Astrocyte (in vitro differentiated cells and primary cell): ENCODE measurements at places on chromosomes 1 and 21. TPM values are rescaled to one million over a fixed set of nuclear protein-coding genes. Genes with fewer than 3 reads are reported as not detected.

The TMCO4 gene
- total RNA-seq = 1.8 and 2.4 TPM in 2 replicates

The LRRC3 gene
- 5.2 and 5.6 TPM in 2 replicates for total RNA-seq

The OR2L13 gene
- total RNA-seq = not detected in 2 replicates

The SMG5 gene
- total RNA-seq = 75.6 and 81.4 TPM in 2 replicates

The GUCA2A gene
- total RNA-seq = not detected in 2 replicates

The MROH7 gene
- 0.12 TPM in 1 of 2 replicates, not detected in the other for total RNA-seq

The SPATA17 gene
- 1.3 and 1.6 TPM in 2 replicates for total RNA-seq

The TAF5L gene
- total RNA-seq = 23.5 and 26.7 TPM in 2 replicates

The STYXL2 gene
- total RNA-seq = 0.82 and 0.99 TPM in 2 replicates

The TNNI3K gene
- 0.45 TPM in 1 of 2 replicates, not detected in the other for total RNA-seq

DNA sequence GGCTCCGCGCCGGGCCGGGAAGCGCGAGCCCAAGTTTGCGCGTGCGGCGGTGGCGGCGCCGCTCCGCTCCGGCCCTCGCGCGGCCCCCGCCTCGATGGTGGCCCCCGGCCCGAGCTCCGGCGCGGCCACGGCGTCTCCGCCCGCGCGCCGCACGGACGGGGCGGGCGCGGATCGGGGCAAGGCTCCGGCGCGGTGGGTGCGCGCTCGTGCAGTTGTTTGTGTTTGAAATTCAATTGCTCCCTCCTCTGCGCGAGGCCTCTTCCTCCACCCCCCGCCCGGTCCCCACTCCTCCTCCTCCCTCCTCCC is at the start of gene HDGF:
Gene HDGF, minus strand, starts transcription at position 225 of the 306 bp plus-strand sequence. CDS start 246 bp downstream, outside the sequence.
- no peaks in the 10 kb centered on the region for H3K27me3 ChIP-seq
- H3K4me3 ChIP-seq = peak within 1 kb of the TSS; percentile 86
- no peak for DNase-seq
- peak within 1 kb of the TSS; percentile 100 for H3K27ac ChIP-seq
- H3K36me3 ChIP-seq = no peaks in the 10 kb centered on the region

DNA sequence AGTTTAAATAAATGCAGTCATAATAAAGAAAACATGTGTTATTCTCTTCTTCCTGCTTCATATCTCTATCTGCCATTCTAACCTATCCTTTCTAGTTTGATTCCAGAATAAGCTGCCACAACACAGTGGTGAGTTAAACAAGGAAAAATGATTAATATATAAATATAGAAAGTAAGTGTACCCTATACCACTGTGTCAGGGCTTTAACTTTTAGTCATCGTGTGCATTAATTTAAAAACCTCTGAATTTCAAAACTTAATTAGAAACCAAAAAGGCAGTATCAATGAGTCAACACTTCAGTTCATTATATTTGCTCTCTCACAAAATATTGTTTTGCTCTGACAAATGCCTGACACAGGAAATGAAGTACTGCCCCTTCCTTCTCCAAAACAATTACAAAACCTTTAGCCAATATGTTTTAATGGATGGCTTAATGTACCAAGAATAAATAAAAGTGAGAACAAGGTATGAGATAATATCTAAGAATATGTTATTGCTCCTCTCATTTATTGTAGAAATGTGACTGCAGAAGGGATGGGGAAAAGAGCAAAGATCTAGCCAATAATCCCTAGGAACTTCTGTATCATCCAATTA is 634.8 kb downstream of the KCNT2 start:
- no peak overlapping the region for H3K4me3 ChIP-seq
- H3K4me1 ChIP-seq = no peaks in the 10 kb centered on the region
- H3K27me3 ChIP-seq = no peaks in the 10 kb centered on the region
- DNase-seq = no peak

DNA sequence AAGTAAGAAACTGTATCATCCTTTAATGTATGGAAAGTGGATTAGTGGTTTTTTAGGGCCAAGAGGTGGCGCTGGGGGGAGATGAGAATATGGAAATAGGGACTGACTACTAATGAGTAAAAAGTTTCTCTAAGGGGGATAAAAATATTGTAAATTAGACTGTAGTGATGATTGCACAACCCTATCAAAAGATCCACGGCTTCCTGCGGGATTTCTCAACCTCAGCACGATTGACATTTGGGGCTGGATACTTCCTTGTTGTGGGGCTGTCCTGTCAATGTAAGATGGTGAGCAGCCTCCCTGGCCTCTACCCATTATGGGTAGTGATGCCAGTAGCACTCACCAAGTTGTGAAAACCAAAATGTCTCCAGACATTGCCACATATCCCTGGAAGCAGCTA is 36.0 kb upstream of the PRDM2 start:
- no peaks in the 10 kb centered on the region for H3K27me3 ChIP-seq
- no peaks in the 10 kb centered on the region for H3K36me3 ChIP-seq
- H3K27ac ChIP-seq = no peak overlapping the region
- DNase-seq = no peak
- no peaks in the 10 kb centered on the region for H3K4me1 ChIP-seq

GRCh38 chr1:97038410-97038809 is 316.8 kb downstream of the PTBP2 start:
- no peak overlapping the region for H3K4me3 ChIP-seq
- peak; percentile 59 for DNase-seq
- H3K36me3 ChIP-seq = no peaks in the 10 kb centered on the region
- no peaks in the 10 kb centered on the region for H3K27me3 ChIP-seq
- H3K27ac ChIP-seq = no peak overlapping the region
- H3K4me1 ChIP-seq = peaks cover 7% of the 10 kb centered on the region

- peaks cover 20% of the 10 kb centered on the region for H3K4me1 ChIP-seq
- H3K27ac ChIP-seq = no peak overlapping the region
- DNase-seq = no peak
Measured at GRCh38 chr1:115112496-115113375, 23.4 kb upstream of the TSPAN2 start.

DNA sequence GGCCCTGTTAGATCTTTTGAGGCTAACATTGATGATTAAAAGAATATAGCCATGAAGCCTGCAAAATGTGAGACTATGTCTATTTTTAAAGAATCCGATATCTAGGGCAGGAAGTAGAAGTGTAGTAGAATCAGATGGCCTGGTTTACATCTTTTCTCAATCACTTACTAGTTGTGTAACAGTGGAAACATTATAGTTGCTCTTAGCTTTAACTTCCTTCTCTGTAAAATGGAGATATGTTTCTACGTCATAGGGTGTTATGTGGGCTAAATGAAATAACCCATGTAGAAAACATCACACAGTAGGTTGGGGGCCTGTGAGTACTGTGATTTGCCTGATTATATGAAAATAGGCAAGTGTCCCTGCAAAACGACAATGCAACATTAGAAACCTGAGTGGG is 4.4 kb upstream of the IGFN1 start:
- H3K27me3 ChIP-seq = peaks cover 5% of the 10 kb centered on the region
- DNase-seq = no peak
- H3K36me3 ChIP-seq = no peaks in the 10 kb centered on the region
- no peak overlapping the region for H3K4me3 ChIP-seq
- H3K4me1 ChIP-seq = peaks cover 19% of the 10 kb centered on the region
- H3K27ac ChIP-seq = no peak overlapping the region

GRCh38 chr1:159140474-159140873 is 30.9 kb upstream of the CADM3 start:
- H3K4me3 ChIP-seq = no peak overlapping the region
- H3K4me1 ChIP-seq = no peaks in the 10 kb centered on the region
- no peaks in the 10 kb centered on the region for H3K36me3 ChIP-seq
- no peak for DNase-seq

- peaks cover 5% of the 10 kb centered on the region for H3K4me1 ChIP-seq
- no peak overlapping the region for H3K4me3 ChIP-seq
- no peak overlapping the region for H3K27ac ChIP-seq
- H3K27me3 ChIP-seq = no peaks in the 10 kb centered on the region
- no peaks in the 10 kb centered on the region for H3K36me3 ChIP-seq
Measured at GRCh38 chr1:66339944-66340343, 194.0 kb upstream of the SGIP1 start.

DNA sequence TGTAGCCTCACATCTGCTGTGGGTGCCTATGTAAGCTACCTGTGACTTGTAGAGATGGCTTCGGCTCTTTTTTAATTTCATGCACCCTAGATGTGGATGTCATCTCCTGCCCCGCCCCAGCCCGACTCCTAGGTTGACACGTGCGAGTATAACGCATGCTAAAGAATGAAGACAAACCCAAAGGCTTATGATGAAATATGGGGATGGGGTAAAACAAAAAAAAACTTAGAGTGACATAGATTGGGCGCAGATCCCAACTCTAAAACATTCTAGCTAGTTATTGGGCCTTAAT is 613 bp upstream of the ERO1B start:
- peaks cover 5% of the 10 kb centered on the region for H3K4me1 ChIP-seq
- no peaks in the 10 kb centered on the region for H3K36me3 ChIP-seq
- peak overlapping the region; percentile 81 for H3K4me3 ChIP-seq

DNA sequence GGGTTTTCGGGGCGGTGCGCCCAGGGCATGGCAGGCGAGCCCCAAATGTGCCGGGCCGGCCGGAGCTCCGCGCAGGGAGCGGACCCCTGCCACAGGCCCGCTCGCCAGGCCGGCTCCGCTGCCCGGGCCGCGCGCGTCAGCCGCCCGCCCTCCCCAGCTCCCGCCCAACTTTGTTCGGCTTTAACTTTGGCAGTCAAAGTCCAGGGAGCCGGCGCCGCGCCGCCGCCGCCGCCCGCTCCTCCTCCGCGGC is 488 bp downstream of the SLC35D1 start:
- peak overlapping the region; percentile 90 for H3K4me3 ChIP-seq
- peaks cover 7% of the 10 kb centered on the region for H3K36me3 ChIP-seq
- peak overlapping the region; percentile 83 for H3K27ac ChIP-seq
- no peaks in the 10 kb centered on the region for H3K27me3 ChIP-seq
- no peak for DNase-seq

DNA sequence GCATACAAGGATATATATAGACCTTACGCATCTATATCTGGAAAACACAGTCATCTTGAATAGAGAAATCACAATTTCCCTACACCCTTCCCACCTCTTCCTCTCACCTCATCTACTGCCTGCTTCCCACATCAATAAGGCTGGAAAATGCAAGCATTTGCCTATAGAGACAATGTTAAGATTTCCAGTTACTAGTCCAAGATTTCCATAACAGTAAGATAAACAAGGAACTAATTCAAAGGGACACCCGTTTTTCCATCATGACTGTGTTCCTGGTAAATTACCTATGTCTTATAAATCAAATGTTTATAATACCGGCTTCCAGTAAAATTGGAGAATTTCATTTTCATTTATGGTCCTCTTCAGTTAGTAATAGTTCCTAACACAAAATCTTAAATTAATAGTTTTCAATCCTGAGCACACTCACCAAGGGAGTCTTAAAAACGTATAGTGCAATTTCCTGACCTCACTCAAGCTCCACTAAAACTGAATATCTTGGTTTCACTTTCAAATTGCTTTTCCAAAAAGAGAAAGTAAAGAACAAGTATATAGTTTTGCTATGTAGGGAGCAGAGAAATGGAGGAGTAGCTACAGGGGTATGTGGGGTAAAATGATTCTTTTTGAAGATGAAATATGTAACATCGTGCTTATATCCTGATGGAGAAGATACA is 398.7 kb downstream of the PLPP3 start:
- H3K27ac ChIP-seq = no peak overlapping the region
- no peaks in the 10 kb centered on the region for H3K27me3 ChIP-seq
- DNase-seq = no peak
- no peaks in the 10 kb centered on the region for H3K4me1 ChIP-seq
- H3K4me3 ChIP-seq = no peak overlapping the region
- H3K36me3 ChIP-seq = no peaks in the 10 kb centered on the region

GRCh38 chr1:84861988-84862644 is 30.9 kb downstream of the LPAR3 start:
- H3K4me1 ChIP-seq = no peaks in the 10 kb centered on the region
- H3K27ac ChIP-seq = no peak overlapping the region
- DNase-seq = no peak
- no peaks in the 10 kb centered on the region for H3K27me3 ChIP-seq

GRCh38 chr1:220983877-220984635 is 104.8 kb downstream of the HLX start:
- H3K4me3 ChIP-seq = no peak overlapping the region
- H3K4me1 ChIP-seq = no peaks in the 10 kb centered on the region
- no peak for DNase-seq
- H3K36me3 ChIP-seq = no peaks in the 10 kb centered on the region
- no peaks in the 10 kb centered on the region for H3K27me3 ChIP-seq

GRCh38 chr21:38048167-38048566 is 131.9 kb upstream of the KCNJ6 start:
- peaks cover 10% of the 10 kb centered on the region for H3K27me3 ChIP-seq
- no peak overlapping the region for H3K4me3 ChIP-seq

DNA sequence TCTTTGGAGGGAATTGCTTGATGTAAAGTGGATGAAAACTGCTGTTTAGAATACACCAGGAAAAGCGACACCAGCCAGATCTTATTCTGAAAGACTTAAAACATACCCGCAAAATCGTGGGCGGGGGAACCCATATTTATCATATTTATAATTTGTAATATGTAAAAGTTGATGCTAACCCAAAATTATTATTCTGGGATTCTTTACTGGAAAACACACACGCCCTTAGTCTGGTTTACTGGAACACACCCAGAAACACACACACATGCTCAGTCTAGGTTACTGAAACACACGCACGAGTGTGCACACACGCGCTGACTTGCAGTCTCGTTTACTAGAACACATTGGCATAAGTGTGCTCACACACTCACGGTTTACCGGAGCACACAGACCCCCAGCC is 32.5 kb downstream of the ATP5PO start:
- H3K36me3 ChIP-seq = no peaks in the 10 kb centered on the region
- no peak overlapping the region for H3K4me3 ChIP-seq
- DNase-seq = no peak
- peaks cover 8% of the 10 kb centered on the region for H3K4me1 ChIP-seq

DNA sequence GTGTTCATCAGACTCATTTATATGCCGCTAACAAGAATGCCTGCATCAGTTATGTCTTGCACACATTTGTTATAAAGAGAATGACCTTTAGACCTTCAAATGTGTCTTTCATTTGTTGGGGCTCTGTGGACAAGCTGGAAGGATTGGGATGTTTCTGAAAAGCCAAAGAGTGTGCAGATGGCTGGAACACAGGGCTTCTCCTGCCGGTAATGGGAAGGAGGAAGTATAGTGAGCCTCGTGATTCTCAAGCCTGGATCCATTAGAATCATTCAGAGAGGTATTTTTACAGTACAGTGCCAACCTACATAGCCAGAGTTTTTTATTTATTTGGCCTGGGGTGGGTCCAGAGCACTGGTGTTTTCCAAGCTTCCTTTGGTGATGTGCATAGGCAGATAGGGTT is 40.6 kb upstream of the ATP1A1 start:
- H3K4me1 ChIP-seq = no peaks in the 10 kb centered on the region
- no peaks in the 10 kb centered on the region for H3K27me3 ChIP-seq
- no peak overlapping the region for H3K4me3 ChIP-seq

DNA sequence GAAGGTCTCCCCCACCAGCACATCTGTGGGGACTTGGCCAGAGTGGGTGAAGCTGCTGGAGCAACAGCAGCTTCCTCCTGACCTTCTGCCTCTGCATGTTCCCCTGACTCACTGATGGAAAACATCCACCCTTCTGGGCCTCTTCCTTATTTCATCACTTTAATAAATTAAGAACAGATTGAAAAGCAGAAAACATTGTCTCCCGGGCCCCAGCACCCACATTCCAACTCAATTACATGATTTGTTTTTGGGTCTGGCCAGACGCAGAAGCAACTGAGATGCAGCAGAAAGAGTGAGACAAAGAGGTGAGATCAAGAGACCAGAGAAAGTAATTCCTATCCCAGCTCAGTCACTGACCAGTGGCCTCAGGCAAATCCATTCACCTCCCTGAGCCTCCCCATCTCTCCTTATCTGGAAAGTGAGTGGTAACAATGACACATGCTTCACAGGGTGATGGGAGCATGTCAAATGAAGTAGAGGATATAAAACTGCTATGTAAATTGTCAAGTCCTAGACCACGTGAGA is 157.1 kb downstream of the ELAVL4 start:
- H3K27me3 ChIP-seq = no peaks in the 10 kb centered on the region
- H3K4me3 ChIP-seq = no peak overlapping the region
- no peaks in the 10 kb centered on the region for H3K36me3 ChIP-seq
- no peak for DNase-seq
- no peak overlapping the region for H3K27ac ChIP-seq
